Stimulated activated CD8-positive, alpha-beta memory T cell treated with anti-CD3 and anti-CD28 coated beads, Interleukin-2, amount 100 ng/mL, for 48 hours (primary cell): ENCODE measurements at places on chromosomes 4 and X.

- DNase-seq = no peak
Measured at GRCh38 chrX:15686818-15687685, 22.4 kb upstream of the CLTRN start.

- DNase-seq = no peak
Measured at GRCh38 chr4:101067383-101067782, 279.9 kb downstream of the PPP3CA start.

GRCh38 chrX:132651421-132652086 is 162.7 kb upstream of the MBNL3 start:
- no peak for DNase-seq

DNA sequence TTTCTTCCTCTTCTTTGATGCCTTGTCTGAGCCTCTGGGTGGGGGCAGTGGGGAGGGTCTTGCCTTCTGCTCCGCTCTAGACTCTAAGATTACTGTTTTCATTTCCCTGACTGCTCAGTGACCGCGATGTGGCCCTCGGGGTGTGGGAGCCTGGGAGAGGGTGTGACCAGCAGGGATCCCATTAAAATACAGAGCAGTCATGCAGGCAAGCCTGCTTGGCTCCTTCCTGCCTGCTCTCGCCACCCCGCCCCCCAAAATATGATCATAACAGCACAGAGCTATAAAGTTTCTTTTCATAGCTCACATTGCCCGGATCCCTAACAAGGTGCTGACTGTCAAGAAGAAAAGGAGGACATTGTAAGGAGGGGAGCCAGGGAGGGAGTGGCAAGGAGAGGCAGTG is 332.9 kb downstream of the RAB28 start:
- no peak for DNase-seq

- no peak for DNase-seq
Measured at GRCh38 chrX:148049441-148049840, 68.3 kb downstream of the FMR1NB start.

- DNase-seq = no peak
Measured at GRCh38 chrX:47217121-47217851, 1.2 kb upstream of the CDK16 start.
